ENCODE measurements at places on chromosomes 12 and 14. TPM values are rescaled to one million over a fixed set of nuclear protein-coding genes. Genes with fewer than 3 reads are reported as not detected.

The FOXM1 gene
- polyA plus RNA-seq, result 1.7 TPM

The NFATC4 gene
- polyA plus RNA-seq, result not detected

The CLECL1 gene
- polyA plus RNA-seq, result not detected

The GPR137C gene
- not detected for polyA plus RNA-seq

The ENDOU gene
- 0.45 TPM for polyA plus RNA-seq

The CACNA1C gene
- polyA plus RNA-seq, result 0.14 TPM

The ZDHHC22 gene
- polyA plus RNA-seq, result not detected

The SLC6A13 gene
- polyA plus RNA-seq, result not detected

The TMPRSS12 gene
- polyA plus RNA-seq, result not detected

The HRK gene
- not detected for polyA plus RNA-seq

The SSPN gene
- not detected for polyA plus RNA-seq

The ANO2 gene
- polyA plus RNA-seq, result not detected

The ADAMTS20 gene
- polyA plus RNA-seq, result not detected

The ASB2 gene
- polyA plus RNA-seq, result 4.7 TPM

The IFI27L1 gene
- polyA plus RNA-seq, result 10.8 TPM

The AMIGO2 gene
- polyA plus RNA-seq, result 10.8 TPM

The PLXNC1 gene
- polyA plus RNA-seq, result 3.1 TPM

The SERPINA10 gene
- not detected for polyA plus RNA-seq

The GPD1 gene
- polyA plus RNA-seq, result 0.06 TPM

The BLOC1S1 gene
- polyA plus RNA-seq, result 107 TPM

The SMOC1 gene
- not detected for polyA plus RNA-seq

The AICDA gene
- polyA plus RNA-seq, result not detected

The KCNMB4 gene
- 0.06 TPM for polyA plus RNA-seq

The RAD9B gene
- 1.1 TPM for polyA plus RNA-seq

The DHH gene
- polyA plus RNA-seq, result not detected

The FKBP11 gene
- polyA plus RNA-seq, result 74.3 TPM

The DDX54 gene
- polyA plus RNA-seq, result 18.4 TPM

The POLR3B gene
- polyA plus RNA-seq, result 3.7 TPM

The SERPINA12 gene
- polyA plus RNA-seq, result not detected

The ADCY6 gene
- not detected for polyA plus RNA-seq

The OR6C4 gene
- polyA plus RNA-seq, result not detected

The INSM2 gene
- polyA plus RNA-seq, result not detected

The NTN4 gene
- not detected for polyA plus RNA-seq

The MYL6B gene
- 11.4 TPM for polyA plus RNA-seq

The IPO8 gene
- polyA plus RNA-seq, result 13.8 TPM

The HCAR2 gene
- not detected for polyA plus RNA-seq

The RNU4-1 gene
- not detected for polyA plus RNA-seq

The KLHDC1 gene
- polyA plus RNA-seq, result 3.9 TPM

The RFLNA gene
- polyA plus RNA-seq, result not detected

The HOXC13 gene
- polyA plus RNA-seq, result not detected

The MYF6 gene
- polyA plus RNA-seq, result not detected

The LALBA gene
- polyA plus RNA-seq, result not detected

The PPP1R1A gene
- not detected for polyA plus RNA-seq

The PAPLN gene
- polyA plus RNA-seq, result 0.11 TPM

The NCAPD2 gene
- 29.1 TPM for polyA plus RNA-seq

The TMEM63C gene
- polyA plus RNA-seq, result not detected

The RHOF gene
- 96.4 TPM for polyA plus RNA-seq

The TAS2R31 gene
- polyA plus RNA-seq, result 0.58 TPM

The ESYT1 gene
- polyA plus RNA-seq, result 330 TPM

The OLR1 gene
- not detected for polyA plus RNA-seq

The EPYC gene
- not detected for polyA plus RNA-seq

The B3GNT4 gene
- 0.16 TPM for polyA plus RNA-seq

The RIN3 gene
- 21.3 TPM for polyA plus RNA-seq

The TBPL2 gene
- not detected for polyA plus RNA-seq

The ZFC3H1 gene
- polyA plus RNA-seq, result 20.0 TPM

The CEBPE gene
- 0.24 TPM for polyA plus RNA-seq

The RAD51AP1 gene
- 4.2 TPM for polyA plus RNA-seq

The TSPAN19 gene
- not detected for polyA plus RNA-seq

Data from CD4-positive, CD25-positive, alpha-beta regulatory T cell (primary cell).